Stimulated activated CD8-positive, alpha-beta memory T cell treated with anti-CD3 and anti-CD28 coated beads, Interleukin-2, amount 100 ng/mL, for 1 hour (primary cell): ENCODE measurements at places on chromosomes 5 and 9.

DNA sequence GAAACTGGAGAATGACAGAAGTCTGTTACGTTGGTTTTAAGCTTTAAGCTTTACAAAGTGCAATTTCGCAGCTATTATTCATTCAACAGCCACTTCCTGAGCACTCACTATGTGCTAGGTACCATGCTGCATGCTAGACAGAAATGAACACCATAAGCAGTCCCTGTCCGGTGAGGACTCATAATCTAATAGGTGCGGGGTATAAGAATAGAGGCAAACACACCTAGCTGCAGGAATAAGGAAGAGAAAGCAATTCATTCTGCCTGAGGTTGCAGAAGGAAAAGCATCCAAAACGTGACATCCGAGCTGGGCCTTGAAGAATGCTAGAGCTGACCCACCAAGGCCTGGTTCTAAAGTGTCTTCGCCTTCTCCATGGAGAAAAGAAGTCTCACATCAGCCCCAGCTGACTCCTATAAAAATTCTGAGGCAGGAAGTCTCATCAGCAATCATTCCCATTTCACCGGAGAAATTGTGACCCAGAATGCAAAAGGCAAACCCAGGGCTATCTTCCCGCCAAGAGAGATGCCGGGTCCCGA is 542 bp downstream of the FKBP15 start:
- no peak for DNase-seq

DNA sequence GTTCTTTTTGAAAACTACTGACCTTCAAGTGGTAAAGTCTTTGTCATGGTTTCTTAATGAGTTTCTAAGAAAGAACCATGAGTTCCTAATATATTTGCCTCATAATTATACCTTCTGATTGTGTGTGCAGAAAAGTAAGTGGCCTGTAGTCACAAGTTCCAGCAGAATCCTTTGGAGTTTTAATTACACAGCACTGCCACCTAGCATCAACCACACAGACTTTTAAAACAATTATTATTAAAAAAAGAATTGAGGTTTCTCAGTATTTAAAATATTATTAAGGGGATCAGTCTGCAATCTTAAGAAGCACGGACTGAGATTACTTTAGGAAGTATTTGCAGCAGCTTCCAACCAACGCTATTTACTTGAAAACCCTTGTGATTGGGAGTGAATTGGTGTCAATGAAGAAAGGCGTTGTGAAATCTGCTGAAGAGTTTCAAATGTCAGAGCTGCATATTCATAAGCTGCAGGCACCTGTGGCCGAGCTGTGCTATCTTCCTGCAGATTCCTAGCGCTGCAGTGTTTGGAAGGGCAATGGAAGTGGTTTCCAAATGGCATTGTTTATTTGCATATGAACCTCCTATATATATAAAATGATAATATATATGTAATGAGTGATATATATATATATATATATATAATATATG is 1074.2 kb upstream of the WWC1 start:
- DNase-seq: no peak

GRCh38 chr9:79976257-79977073 is 404.7 kb downstream of the TLE4 start:
- DNase-seq: no peak

DNA sequence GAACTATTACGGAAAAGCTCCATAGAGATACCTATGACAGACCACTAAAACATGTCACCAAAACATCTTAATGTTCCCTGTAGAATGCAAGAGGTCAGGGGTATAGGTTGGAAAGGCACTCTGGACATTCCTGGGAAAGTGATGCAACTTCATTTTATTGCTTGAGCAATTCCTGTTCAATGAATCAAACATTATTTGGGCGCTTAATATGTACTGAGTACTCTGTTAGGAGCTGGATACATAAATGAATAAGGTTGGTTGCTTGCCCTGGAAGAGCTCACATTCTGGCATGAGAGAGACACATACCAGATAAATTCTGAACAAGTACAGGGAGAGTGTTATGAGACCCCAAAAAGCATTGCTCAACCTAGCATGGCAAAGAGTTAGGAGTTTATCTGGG is 408.9 kb upstream of the DMAC1 start:
- DNase-seq: no peak

DNA sequence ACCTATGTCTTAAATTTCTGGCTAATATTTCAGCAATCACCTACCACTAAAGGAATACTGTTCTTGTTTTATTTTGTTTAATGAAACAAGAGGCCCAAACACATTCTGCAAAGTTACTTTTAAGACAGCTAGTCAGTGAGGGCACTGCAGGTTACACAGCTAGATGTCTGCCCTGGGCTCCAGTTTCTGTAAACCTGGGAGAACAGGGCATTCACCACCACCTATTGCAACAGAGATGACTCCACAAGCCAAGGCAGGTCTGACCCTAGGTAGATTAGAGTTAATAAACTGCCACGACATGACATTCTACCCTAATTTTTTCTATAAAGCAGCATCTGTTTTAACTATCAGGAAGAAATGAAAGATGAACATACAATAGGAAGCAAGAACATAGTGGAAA is 90.8 kb downstream of the SLF1 start:
- no peak for DNase-seq

GRCh38 chr9:89961616-89962341 is 357.0 kb downstream of the GADD45G start:
- no peak for DNase-seq

DNA sequence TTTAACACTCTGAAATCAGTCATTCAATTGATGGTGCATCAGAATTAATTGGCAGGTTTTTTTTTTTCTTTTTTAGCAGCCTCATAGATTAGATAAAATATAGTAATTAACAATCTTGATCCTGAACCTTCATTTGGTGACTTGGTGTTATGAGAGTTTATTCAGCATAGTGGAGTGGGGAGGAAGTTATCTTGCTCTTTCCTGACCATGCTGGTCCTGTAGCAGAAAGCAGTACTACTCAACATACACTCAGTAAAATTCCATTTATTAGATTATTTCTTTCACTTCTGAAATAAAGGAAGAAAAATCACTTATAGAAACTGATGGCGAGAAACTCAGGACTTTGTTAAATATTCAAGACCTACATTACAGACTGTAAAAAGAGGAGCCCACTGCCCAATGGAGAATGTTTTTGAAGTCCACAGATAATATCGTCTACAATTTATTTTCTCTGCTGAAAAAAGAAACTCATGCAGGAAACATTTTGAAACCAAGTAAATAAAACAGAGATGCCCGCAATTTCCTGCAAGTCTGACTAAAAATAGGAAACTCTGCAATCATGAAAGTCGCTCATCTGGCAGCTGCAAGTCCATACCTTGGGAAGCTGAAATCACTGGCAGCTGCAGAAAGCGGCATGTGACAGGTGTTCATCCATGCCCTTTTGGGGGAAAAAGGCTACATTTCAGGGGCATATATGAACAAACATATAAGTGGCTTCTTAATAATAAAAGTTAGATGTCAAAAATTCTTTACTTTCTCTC is 233.2 kb upstream of the RFX3 start:
- DNase-seq: no peak

DNA sequence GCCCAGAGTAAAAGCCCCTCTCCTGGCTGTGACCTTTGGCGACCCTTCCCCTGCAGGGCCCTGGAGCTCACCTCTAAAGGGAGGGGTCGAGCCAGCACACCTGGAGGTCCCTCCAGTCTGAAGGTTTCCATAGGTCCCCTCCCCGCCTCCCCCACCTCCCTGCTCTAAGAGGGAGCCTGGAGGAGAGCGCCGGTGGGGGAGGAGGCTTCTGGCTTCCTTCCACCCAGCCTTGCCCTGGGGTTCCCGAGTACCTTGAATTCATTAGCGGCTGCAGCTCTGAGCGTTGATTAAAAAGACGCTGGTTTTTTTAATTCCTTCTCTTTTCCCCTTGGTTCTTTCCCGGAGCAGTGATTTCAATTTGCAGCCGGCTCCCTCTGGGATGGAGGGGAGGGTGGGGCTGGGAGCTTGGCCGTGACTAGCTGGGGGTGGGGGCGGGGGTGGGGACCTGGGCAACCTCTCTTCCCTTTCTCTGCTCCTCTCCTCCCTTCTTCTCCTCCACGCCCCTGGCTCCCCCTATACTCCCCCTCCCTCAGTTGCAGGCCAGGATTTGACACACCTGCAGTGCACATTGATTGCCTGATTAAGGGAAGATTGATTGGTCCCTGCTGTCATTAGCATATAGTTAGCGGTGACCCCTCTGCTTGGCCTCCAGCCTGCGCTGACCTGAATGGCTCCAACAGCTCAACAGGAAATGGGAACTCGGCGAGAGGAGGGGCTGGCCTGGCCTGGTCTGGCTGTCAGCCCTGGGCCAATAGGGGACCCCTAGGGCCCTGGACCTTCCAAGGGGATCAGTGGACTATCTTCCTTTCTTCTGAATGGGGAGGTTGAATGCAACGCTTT is 67.5 kb upstream of the RAPGEF1 start:
- no peak for DNase-seq

DNA sequence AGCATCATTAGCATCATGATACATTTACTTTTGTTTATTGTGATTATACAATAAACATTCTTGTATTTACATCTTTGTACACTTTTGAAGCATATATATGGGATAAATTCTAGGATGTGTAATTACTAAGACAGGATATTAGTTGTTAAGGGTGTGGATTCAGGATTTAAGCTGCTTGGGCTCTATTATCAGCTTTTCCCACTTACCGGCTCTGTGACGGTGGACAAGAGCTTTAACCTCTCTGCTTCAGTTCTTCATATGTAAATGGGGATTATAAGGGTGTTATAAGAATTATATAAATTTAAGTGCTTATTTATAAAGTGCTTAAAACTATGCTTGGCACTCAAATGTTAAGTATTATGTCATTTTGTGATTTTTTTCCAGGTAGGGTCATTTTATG is 131.1 kb downstream of the FER start:
- DNase-seq: no peak

DNA sequence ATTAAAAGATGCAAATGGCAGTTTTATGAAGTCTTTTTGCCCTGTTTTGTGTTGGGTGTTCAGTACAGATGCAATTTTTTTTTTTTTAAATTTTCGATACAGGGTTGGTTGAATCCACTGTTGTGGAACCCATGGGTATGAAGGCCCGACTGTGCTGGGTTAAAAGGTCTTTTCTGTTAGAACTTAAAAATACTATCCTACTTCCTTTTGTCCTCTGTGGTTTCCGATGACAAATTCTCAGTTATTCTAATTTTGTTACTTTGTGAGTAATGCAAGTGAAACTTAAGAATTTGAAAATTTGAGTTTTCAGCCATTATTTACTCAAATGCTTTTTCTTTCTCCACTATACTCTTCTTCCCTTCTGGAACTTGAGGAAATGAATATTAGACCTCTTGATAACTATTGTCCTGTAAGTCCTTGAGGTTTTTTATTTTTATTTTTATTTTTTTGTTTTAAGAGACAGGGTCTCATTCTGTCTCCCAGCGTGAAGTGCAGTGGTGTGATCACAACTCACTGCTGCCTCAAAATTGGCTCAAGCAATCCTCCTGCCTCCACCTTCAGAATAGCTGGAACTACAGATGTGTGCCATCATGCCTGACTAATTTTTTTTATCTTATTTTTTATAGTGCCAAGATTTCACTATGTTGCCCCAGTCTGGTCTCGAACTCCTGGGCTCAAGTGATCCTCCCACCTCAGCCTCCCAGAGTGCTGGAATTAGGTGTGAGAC is 67.5 kb downstream of the ZCCHC7 start:
- DNase-seq: no peak

GRCh38 chr5:136891175-136891972 is 526.0 kb upstream of the TRPC7 start:
- no peak for DNase-seq

DNA sequence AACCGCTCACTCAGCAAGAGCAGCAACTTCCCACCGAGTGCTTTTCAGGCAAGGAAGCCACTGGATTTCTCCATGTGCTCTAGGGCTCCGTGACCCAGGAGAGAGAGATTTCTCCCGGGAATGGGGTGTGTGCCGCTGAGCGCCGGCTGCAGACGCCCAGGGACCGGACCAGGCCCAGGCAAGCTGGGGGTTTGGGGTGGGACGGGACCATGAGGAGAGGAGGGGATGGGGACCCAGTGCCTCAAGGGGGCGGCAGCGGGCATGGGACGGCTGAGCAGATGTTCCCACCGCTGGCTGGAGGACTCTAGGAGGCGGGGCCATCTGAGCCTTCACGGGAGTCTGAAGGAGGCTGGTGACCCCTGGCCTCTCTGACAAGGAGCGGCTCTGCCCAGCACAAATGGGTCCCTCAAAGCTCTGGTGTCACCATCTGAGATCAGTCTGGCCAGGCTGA is 8.5 kb downstream of the LCN9 start:
- DNase-seq: no peak

- DNase-seq: no peak
Observed at GRCh38 chr5:175457466-175457865, 13.5 kb upstream of the DRD1 start.

DNA sequence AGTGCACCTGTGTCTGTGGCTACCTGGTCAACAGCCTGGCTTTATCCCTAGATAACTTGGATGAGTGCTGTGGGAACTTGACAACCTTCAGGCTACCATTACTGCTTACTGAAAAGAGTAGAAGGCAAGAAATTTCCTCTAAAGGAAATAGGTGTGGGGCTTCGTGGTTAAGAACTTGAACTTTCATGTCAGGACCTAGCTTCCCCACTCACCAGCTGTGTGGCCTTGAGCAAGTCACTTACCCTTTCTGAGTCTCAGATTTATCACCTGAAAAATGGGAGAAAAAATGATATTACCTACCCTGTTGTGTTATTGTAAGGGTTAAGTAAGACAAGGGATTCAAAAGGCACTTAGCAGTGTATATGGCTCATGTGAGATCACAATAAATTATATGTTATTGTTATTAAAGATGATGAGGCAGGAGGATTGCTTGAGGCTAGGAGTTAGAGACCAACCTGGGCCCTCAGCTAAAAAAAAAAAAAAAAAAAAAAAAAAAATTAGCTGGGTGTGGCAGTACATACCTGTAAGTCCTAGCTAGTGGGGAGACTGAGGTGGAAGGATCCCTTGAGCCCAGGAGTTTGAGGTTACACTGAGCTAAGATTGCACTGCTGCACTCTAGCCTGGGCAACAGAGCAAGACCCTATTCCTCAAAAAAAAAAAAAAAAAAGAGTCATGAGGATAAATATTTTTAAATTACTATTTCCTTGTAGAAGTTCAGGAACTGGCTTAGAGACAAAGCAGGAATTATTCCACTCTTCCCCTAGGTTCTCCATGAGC is 97.0 kb upstream of the SPRY4 start:
- DNase-seq: no peak

DNA sequence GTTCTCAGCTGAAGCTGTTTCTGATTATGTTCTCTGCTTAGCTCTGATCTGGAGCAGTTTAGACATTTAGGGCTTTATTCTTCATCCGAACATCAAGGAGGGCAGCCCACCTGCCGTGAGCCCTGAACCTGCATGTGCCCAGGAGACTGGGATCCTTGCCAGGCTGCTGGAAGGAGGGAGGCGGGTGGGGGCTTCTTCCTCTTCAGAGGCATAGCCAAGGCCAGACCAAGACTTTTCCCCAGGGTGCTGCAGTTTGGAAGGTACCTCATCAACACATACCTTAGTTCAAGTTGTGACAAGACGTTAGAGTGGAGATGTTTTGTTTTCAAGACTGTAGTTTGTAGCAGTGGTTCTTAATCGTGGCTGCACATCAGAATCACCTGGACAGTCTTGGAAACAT is 64.9 kb downstream of the RALGPS1 start:
- DNase-seq: no peak

- DNase-seq: no peak
Observed at GRCh38 chr5:57524348-57525060, 41.9 kb upstream of the ACTBL2 start.
